LHCN-M2 (cell line): ENCODE measurements at places on chromosomes 1 and 21.

DNA sequence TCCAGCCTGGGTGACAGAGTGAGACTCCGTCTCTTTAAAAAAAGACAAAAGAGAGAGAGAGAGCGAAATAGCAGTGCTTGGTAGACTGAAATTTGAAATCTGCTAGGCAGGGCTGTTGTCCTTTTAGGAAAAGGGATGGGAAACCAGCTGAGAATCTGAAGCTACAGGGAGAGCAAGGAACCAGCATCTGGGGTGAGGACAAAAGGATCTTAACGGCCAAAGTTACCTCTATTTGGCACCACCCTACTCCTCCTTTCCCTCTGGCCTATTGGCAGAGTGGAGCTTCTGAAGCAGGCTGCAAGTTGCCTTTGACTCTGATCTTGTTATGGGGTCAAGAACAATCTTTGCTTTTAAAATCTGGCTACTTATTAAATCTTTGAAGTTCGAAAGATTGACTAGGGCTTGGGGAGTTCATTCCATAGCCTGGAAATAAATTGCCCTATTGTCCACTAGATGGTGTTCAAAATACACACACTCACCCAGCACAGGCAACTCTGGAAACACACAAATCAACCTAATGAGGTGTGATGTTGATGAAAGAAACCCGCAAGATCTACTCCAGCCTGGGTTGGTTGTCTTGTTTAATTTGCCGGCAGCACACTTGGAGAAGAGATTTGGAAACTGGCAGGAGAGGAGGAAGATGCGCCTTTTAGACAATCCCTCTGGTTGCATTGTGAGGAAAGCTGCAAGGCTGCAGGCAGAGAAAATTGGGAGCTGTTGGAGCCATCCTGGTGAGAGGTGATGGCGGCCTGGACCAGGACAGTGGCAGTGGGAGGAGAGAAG, 16.5 kb upstream of the PARP1 start:
- no peak for DNase-seq

DNA sequence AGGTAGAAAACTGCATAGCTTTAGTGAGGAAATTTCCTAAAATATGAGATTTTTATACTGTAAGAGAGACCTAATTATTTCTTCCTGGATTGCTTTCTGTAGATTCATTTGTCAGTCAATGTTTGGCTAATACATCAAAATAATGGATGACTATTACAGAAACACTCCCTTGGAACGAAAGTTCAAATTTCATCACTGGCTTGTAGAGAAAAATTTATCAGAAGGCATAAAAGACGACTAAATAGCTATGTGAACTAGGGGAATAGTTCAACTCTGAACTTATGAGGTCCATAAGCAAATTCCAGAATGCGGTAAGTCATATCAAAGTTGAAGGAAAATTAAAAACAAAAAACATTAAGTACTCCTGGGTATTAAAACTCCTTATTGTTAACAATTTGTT, 36.0 kb downstream of the WNT2B start:
- DNase-seq, result peak; percentile 32

DNA sequence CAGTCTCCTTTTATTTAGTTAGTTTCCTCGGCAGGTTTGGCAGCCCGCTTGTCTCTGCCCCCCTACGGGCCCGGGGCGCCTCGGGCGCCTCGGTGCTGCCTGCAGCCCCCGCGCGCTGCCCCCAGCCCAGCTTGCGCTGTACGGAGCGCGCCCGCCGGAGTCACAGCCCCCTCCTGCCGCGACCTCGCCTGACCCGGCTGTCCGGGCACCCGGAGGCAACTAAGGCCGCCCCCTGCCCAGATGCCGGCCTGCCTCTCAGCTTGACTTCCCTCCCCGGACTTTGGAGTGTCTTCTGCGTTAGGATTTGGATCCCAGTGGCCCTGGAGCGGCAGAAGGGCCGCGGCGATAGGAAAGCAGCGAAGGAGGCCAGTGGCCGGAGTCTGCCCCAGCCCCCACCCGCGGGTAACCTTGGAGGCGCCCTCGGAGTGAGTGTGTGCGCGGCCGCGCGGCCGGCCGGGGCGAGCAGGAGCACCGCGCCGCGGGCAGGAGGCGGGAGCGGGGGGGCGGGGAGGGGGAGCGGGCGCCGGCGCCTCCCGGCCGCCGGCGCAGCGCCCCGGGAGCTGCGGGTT, 7.6 kb downstream of the CDKN2C start:
- peak; percentile 71 for DNase-seq

- DNase-seq, result no peak
Observed at GRCh38 chr1:183792300-183792699, 12.6 kb upstream of the RGL1 start.

DNA sequence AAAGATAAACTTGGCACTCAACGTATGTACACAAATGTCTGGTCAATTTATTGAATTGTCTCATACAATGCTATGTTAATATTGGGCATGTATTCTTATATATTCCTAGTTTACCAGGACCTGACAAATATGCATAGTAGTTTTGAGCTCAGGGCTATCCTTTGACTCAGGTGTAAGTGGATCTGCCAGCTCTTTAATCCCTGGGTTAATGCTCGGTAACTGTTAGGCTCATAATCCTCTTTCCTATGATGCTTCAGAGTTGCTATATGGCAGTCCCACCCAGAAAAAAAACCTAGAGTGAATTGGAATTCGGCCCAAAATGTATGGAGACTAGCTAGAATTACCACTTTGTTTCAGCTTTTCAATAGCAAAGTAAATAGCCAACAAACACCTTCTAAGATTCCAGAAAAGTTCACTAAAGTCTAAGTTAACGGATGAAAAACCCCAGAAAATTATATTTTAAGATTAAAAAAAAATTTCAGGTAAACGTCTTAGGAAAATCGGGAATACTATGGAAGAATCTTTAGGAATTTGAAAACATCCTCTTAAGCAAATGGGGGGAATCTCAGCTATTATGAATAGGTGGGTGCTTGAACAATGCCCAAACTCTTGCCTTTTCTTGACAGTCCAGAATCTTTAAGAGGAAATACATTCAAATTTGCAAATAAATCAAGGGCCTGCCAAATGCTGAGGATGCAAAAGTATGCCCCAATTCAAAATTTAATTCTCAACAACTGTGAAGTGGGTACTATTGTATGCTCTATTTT, 10.9 kb downstream of the H3-3A start:
- DNase-seq, result no peak
